ENCODE measurements at places on chromosomes 3 and 15.

- H3K4me3 ChIP-seq: no peak overlapping the region
- no peaks in the 10 kb centered on the region for H3K36me3 ChIP-seq
- peaks cover 2% of the 10 kb centered on the region for H3K27me3 ChIP-seq
- H3K27ac ChIP-seq: peak overlapping the region; percentile 60
- DNase-seq: no peak
- H3K4me1 ChIP-seq: peaks cover 74% of the 10 kb centered on the region
Measured at GRCh38 chr15:92074646-92075045, 221.1 kb downstream of the SLCO3A1 start.

GRCh38 chr3:159763011-159763601, 225.5 kb upstream of the IL12A start:
- peak overlapping the region; percentile 61 for H3K27ac ChIP-seq
- H3K27me3 ChIP-seq: peaks cover 8% of the 10 kb centered on the region
- H3K4me1 ChIP-seq: peaks cover 14% of the 10 kb centered on the region
- H3K4me3 ChIP-seq: peak overlapping the region; percentile 81
- DNase-seq: peak; percentile 42

DNA sequence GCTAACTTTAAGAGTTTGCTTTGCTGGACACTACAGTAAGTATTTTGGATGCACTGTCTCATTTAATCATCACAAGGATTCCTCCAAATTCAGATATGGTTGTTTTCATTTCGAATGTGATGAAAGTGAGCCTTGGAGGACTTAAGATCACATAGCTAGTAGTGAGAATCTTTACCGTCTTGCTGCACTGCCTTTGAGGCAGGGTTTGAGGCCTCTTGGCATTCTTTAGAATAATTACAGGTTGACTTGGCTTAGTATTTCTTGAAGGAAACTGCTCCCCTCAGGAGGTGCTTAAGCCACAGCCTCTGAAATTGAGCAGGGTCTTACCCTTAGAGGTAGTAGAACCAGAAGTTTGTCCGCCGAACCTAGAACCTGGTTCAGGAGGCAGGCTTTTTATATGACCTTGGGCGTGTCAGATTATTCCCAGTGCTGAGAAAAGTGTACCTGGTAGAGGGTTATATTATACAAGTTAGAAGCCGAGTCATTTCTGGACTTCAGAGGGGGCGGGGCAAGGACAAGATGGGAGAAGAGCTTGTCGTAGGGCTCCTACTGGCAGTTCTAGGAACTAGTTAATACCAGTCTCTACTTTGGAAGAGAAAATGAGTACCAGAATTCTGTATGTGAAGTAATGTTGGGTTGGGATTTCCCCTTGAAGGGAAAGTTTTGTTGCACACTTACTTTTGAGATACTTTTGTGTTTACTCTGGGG, 1.1 kb downstream of the TFG start:
- DNase-seq: peak; percentile 14
- H3K27me3 ChIP-seq: peaks cover 12% of the 10 kb centered on the region
- peaks cover 39% of the 10 kb centered on the region for H3K4me1 ChIP-seq
- peak overlapping the region; percentile 82 for H3K27ac ChIP-seq

DNA sequence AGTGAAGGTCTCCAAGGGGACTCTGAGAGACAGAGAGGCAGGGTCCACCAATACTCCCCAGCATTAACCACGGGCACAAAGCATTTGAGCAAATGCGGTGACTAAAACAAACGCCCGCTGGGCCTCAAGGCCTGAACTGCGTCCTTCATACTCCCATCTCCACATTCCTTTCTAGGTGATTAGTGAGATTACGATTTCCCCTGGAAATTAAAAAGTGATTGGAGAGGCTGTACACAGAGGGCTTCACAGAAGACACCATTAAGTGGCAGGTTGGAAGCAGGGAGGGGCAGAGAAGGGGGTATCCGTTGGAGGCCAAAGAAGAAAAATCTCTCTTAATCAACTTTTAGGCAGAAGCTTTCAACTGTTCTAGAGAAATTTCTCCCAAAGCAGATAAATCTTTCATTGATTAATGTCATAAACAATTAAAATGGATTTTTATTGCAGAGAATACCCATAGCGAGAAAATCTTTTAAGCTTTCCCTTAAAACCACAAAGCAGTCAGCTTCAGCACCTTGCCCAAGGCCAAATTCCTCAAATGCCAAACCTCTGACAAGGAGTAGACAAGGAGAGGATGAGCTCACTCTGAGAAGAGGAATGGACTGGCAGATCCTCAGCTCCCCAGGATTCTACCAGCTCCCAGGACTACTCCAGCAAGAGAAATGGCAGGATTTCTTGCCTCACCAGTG, 38.2 kb downstream of the MB21D2 start:
- no peaks in the 10 kb centered on the region for H3K36me3 ChIP-seq
- peaks cover 3% of the 10 kb centered on the region for H3K27me3 ChIP-seq
- no peak overlapping the region for H3K27ac ChIP-seq
- no peak overlapping the region for H3K4me3 ChIP-seq
- no peak for DNase-seq

GRCh38 chr3:46672349-46672695, 21.2 kb downstream of the ALS2CL start:
- peaks cover 3% of the 10 kb centered on the region for H3K27me3 ChIP-seq
- H3K4me1 ChIP-seq: no peaks in the 10 kb centered on the region
- no peak overlapping the region for H3K27ac ChIP-seq
- DNase-seq: no peak
- H3K36me3 ChIP-seq: no peaks in the 10 kb centered on the region

DNA sequence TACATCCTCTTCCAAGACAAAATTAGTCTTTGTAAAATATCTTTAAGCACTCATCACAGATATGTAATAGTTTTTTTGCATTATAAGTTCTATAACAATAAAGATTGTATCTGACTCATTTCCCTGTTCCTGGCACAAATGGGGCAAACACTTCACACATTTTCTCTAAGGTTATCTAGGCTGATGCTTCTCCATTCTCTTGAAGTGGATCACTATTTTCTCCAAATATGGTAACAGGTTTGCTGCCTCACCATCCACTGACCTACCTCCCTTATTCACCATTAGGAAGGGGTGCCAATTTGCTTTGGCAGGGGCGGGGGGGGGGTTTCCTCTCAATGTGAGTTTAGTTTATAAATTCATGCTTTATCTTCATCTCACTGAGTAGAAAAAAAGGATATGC, 767.7 kb upstream of the LMCD1 start:
- H3K4me1 ChIP-seq: no peaks in the 10 kb centered on the region
- DNase-seq: no peak
- no peaks in the 10 kb centered on the region for H3K27me3 ChIP-seq
- no peaks in the 10 kb centered on the region for H3K36me3 ChIP-seq
- no peak overlapping the region for H3K27ac ChIP-seq
- H3K4me3 ChIP-seq: no peak overlapping the region

- H3K27ac ChIP-seq: no peak overlapping the region
- peaks cover 12% of the 10 kb centered on the region for H3K4me1 ChIP-seq
- peaks cover 3% of the 10 kb centered on the region for H3K36me3 ChIP-seq
- H3K27me3 ChIP-seq: peaks cover 4% of the 10 kb centered on the region
Measured at GRCh38 chr3:194744826-194745225, 59.1 kb downstream of the FAM43A start.
